ENCODE measurements at places on chromosomes 3 and 15.

GRCh38 chr3:12967606-12968351 lies 105.5 kb downstream of the IQSEC1 start:
- DNase-seq = peak; percentile 81

DNA sequence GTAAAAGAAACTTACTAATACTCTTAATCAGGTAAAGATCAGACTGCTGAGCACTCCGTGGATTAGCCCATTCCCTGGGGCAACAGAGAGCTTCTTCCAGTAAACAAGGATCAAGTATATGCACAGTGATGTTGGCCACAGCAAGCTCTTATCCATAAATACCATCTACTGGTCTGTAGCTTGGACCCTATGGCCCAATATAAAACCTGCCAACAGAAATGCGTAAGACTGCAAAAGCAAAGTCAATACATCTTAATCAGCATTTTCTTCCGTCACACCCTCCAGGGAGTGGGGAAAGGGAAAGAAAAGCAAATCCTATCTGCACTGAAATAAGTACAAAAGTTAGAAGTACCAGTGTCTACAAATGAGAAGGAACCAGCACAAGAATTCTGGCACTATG lies 1082.1 kb downstream of the ZPLD1 start:
- DNase-seq = no peak

GRCh38 chr15:72515591-72516389 lies 41.7 kb downstream of the ARIH1 start:
- no peak for DNase-seq

DNA sequence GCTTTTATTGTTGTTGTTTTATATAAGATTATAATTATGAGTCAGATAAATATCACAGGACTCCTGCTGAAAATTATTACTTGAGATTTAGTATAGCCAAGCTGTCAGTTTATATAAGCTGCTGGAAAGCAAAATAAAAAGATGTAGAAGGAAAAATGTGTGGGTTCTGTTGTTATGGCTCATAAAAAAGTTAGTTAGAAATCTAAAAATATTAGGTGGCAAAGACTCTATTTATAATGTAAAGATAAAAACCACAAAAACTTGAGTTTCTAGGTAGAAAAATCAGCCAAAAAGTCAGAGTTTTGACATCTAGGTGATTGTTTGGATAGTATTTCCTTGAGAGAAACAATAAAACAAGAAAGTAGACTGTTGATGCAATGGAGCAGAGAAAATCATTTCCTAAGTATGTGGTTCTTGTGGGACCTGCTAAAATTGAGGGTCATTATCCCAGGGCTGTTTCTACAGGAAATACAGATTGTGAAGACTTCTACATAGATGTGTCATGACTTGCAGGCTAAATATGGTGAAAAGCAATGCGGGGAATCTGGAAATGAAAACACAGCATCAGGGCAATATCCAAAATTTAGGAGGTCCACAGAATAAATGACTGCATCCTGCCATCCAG lies 1109.6 kb upstream of the CADM2 start:
- no peak for DNase-seq

DNA sequence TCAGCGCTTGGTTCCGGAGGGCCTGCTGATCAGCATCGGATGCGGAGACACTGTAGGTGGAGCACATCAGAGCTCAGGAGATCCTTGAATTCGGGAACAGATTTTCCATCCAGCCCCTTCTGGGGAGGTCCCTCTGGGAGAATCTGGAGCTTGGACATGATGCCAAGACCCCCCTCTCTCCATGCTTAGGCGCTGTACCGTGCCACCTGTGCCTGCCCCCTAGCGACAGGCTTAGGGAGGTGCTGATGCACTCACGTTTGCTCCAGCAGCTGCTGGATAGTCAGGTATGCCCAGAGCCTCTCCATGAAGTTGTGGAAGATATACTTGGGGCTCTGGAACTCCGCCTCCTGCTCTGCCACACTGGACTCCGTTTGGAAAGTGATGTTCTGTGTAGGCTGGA lies 9.7 kb downstream of the ITIH4 start:
- peak; percentile 7 for DNase-seq

GRCh38 chr3:145522893-145523651 lies 637.9 kb downstream of the PLOD2 start:
- no peak for DNase-seq

DNA sequence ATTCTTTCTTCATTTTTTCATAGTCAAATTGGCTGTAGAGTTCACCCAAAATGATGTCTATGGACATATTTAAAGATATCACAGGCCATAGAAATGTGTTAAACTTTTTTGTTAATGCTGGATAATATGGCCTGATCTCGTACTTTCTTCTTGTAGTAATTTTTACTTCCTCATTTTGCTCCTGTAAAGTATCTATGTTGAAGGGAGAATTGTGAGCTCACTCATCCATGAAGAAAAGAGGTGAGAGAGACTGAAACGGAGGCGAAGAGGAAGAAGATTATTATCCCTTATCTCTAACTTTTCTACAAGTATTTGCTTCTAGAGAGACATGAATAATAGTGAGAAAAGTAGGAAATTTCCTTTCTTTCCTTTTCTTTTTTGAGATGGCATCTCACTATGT lies 613.8 kb upstream of the TBL1XR1 start:
- DNase-seq = no peak

DNA sequence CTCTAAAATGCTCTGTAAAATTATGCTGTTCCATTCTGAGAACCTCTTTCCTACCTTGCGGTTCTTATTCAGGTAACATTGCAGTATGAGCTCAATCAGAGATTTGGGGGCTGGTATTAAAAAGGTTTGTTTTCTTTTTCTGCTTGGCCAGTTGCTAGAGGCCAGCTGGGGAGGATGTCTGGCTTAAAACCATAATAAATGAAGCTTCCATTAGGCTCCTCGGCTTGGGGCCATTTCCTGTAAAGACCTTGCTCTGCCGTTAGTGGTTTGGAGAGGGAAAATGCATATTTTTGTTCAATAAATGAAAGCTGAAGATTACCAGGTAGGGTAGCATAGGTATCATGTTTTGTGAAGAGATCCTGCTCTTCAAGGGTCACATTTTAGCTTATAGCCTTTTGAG lies 55.2 kb downstream of the MCTP2 start:
- DNase-seq = no peak

DNA sequence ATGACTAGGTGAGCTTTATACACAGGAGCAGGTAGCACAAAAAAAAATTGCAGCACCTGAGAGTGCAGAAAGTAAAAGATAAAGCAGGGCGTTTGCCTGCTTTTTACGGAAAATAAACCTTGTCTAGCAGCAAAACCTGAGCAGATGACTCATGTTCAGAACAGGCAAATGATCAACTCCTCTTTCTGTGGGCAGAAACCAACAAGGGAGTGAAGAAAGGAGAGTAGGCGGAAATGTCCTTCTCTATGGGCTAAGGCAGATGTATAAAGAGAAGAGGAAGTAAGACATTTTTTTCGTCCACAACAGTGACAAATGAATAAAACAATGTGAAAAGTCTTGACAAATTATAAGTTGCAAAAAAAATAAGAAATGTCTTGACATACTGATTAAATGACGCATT lies 24.5 kb upstream of the GMNC start:
- no peak for DNase-seq

- no peak for DNase-seq
Observed at GRCh38 chr3:115706311-115706829, 83.1 kb downstream of the GAP43 start.

DNA sequence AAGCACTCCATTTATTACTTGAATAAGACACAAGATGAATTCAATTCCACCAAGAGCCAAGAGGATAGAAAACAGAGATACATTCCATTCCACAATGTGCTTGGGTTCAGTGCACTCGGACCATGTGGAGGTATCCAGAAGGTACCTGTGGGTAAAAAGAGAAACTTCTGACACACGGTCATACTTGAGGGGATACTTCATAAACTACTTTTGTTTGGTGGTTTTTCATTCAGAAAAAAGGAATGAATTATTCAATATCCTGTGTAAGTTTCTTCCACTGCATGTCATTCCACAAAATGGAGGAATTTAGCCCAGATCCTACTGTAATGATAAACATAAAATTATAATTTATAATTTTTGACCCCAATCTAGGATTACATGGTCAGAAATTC lies 5.7 kb downstream of the TM4SF1 start:
- DNase-seq = no peak

GRCh38 chr3:129367821-129368220 lies 60.6 kb downstream of the EFCAB12 start:
- DNase-seq = no peak

GRCh38 chr3:194092881-194093301 lies 43.1 kb upstream of the HES1 start:
- DNase-seq = no peak

DNA sequence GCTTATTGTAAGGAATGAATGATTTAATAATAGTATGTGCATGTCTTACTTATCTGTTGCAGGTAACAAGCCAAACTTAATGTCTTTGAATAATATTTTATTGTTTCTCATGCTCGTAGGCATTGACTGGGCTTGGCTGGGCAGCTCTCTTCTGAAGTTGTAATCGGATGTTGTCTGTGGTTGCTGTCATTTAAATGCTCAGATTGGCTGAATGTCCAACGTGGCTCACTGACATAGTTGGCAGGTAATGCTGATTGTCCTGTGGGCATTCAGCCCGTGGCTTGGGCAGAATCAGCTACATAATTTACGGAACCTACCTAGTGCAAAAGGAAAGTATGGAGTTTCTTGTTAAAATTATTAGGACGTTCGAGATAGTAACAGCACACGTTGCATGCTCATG lies 297.4 kb upstream of the GBE1 start:
- no peak for DNase-seq

- no peak for DNase-seq
Observed at GRCh38 chr15:40354408-40355171, 3.4 kb upstream of the DISP2 start.

DNA sequence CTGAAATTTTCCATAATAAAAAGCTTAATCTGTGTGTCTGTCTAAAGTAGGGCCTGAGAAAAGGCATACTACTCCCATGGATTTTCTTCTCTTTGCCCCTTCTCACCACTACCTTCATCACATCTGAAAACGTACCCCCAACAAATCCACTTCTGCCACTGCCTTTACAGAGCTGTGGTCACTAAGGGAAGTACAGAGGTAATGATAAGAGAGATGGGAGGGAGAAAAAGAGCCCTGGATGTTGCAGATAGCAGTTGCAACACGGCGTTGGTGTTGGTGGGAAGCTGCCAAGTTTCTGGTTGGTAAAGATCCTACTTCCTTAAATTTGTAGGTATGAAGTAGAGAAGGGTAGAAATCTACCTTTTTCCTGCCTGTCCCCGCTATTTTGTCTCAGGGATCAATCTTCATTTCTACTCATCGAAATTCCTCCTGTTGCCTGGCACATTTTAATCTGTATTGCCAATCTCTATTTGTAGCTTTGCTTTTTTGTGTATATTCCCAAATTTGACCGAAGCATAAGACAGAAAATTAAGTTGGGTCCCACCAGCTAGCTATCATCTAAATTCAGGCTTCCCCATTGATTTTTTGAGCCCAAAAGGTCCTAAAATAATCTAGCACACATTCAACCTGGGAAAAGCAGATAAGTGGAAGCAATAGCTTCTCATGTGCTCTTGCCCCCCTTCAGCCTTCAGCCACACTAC lies 102.9 kb downstream of the TFDP2 start:
- no peak for DNase-seq

DNA sequence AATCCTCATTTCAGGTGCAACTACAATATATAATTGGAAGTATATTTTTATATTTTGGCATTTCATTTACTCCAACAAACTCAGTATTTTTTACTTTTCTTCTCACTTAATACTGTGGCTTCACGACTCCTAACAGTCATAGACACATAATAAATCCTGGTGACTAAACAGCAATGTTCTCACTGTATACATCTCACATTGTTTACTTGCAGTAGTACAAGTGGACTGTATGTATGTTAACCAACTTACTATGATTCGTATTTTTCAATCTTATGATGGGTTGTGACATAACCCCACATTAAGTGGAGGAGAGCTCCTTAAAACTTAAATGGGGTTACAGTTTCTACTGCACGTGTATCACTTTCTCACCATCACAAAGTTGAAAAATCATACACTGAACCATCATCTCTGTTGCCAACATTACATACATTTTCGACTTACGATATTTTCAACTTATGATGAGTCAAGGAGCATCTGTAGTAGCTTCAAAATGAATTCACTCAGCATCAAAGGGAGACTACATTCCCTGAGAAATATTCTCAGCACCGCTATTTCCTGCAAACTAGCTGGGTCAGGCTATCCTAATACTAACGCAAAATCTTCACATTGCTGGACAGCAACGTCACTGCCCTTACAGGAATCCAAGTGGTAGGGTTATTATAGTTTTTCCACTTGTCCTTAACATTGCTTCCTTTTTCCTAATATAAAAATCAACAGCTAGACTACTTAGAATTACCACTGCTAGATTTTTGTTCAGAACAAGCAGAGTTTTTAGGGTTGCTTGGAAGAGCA lies 7.3 kb downstream of the ADAM10 start:
- no peak for DNase-seq

DNA sequence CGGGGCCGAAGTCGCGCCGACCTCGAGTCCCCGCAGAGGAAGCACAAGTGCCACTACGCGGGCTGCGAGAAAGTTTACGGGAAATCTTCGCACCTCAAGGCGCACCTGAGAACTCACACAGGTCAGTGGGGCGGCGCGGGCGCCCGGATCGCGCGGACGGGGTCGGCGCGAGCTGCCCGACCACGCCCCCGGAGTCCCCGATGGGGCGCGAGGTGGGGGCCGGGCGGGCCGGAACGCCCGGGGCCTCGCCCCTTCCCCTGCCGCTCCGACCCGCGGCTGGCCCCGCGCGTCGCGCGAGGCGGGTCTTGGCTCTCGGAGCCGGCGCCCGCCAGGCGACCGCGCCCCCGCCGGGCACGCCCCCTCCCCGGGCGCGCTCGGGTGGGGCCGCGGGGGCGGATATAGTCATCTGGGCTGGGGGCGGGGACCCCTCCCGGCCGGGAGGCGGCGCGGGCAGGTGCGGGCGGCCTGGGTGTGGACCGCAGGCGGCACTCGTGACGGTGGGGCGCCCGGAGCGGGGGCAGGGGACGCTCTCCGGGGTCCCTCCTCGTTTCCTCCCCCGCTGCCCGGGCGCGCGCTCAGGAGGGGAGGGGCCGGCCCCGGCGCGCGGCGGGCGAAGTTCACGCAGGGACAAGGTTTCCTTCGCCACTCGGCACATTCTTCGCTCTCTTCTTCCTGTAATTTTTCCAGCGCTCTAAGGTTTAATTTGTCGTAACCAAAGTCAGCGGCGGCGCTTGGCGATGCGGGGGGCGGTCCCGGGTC lies 1.2 kb downstream of the KLF13 start:
- DNase-seq = peak; percentile 74

- peak; percentile 64 for DNase-seq
Observed at GRCh38 chr3:46812237-46812791, 50.9 kb downstream of the MYL3 start.

GRCh38 chr3:30020380-30020779 lies 586.0 kb upstream of the TGFBR2 start:
- no peak for DNase-seq

- no peak for DNase-seq
Observed at GRCh38 chr15:97815835-97816234, 144.7 kb upstream of the ARRDC4 start.

DNA sequence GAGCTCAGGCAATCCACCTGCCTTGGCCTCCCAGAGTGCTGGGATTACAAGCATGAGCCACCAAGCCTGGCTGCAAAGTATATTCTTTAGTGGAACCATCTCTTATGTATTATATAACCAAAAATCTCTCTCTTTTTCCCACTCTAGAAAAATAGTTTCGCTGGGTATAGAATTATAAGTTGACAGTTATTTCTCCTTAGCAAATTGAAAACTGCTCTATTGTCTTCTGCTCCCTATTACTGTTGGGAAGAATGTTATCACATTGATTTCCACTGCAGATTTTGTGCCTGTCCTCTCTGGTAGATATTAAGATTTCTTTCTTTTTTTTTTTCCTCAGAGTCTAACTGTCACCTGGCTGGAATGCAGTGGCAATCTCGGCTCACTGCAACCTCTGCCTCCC lies 10.2 kb upstream of the DHX30 start:
- no peak for DNase-seq

Measured in T-helper 2 cell treated with Interferon-gamma antibody and Interleukin-4, amounts not matched to agents 5 μg/mL and 100 μg/mL, for 36 hours (primary cell).